Activated CD8-positive, alpha-beta memory T cell treated with anti-CD3 and anti-CD28 coated beads for 1 hour (primary cell): ENCODE measurements at places on chromosomes 4 and X.

GRCh38 chr4:37450309-37450708 is 205.8 kb downstream of the NWD2 start:
- DNase-seq: no peak

GRCh38 chr4:82930848-82931755 is 30.6 kb downstream of the THAP9 start:
- no peak for DNase-seq

- peak; percentile 35 for DNase-seq
Observed at GRCh38 chr4:4386736-4387392, at the start of gene NSG1. Gene NSG1 (plus strand): TSS chr4:4387102. CDS start chr4:4387630, 528 bp downstream.

DNA sequence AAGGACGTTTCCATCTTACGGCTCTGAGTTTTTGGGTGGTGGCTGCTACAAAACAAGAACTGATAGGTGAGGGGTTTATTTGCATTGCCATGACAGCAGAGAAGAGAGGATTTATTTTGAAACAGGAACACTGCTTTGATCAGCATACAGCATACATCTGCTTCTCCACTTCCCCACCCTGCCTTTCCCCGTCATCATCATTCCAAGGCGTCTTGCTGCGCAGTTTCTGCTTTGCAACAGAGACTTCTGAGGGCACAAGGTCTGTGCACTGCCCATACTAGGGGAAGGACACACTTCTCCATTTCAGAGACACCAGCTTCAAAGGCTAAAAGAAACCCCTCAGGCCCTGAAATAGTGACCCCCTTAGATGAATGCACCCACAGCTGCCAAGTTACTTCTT is 19.1 kb downstream of the STARD8 start:
- DNase-seq: no peak

- no peak for DNase-seq
Observed at GRCh38 chrX:42128587-42128986, 205.2 kb upstream of the CASK start.

DNA sequence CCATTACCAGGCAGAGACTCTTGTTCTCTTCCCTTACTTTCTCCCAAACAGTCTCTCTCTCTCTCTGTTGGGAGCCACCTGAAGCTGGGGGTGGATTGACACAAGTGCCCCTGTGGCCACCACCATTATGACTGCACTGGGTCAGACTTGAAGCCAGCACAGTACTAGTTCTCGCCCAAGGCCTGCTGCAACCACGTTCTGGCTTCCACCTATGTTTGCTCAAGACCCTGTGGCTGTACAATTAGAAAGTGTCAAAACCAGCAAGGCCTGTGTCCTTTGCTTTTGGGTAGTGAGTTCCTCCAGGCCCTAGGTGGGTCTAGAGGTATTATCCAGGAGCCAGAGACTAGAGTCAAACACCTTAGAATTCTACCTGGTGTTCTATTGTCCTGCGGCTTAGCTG is 31.0 kb downstream of the MAGED2 start:
- DNase-seq: no peak

DNA sequence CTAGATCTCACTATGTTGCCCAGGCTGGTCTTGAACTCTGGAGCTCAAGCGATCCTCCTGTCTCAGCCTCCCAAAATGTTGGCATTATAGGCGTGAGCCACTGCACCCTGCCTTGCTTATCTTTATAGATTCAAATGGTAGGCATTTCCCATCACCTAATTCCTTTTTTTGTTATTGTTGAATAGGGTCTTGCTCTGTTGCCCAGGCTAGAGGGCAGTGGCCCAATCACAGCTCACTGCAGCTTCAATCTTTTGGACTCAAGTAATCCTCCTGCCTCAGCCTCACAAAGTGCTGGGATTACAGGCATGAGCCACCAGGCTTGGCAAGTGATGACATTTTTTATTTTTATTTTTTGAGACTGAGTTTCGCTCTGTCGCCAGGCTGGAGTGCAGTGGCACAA is 16.7 kb upstream of the WDR45 start:
- DNase-seq: no peak

DNA sequence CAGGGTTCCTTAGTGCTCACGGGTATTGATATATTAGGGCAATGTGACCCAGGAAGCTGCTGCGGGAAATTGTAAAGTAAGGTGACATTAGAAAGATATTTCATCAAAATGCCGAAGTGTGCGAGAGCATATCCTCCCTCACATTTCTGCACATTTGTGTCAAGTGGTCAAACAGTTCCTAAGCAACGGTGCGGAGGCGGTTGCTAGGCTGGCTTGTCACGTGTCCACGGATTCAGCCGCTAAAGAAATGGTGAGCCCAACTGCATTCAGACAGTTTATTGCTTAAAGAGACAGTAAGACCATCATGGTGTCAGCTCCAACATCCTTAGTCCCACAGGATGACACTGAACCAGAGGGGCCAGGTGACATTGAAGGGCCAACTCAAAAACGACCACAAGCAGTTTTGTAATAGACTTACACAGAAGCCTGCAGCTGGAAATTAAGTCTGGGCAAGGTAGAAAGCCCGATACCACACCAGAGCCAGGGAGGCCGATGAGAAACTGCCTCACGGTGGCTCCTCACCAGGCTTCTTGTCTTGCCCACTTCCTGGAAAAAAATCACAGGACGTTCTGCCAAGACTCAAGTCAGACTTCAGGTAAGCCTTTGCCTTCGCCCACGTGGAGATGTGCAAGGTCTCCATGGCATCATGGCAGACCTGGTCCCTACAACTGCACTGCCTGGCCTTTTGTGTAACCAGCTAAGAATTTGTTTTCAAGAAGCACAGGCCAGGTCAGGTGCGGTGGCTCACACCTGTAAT is 50.4 kb downstream of the USP11 start:
- no peak for DNase-seq

GRCh38 chr4:41933997-41934503 is 1.2 kb upstream of the TMEM33 start:
- no peak for DNase-seq

DNA sequence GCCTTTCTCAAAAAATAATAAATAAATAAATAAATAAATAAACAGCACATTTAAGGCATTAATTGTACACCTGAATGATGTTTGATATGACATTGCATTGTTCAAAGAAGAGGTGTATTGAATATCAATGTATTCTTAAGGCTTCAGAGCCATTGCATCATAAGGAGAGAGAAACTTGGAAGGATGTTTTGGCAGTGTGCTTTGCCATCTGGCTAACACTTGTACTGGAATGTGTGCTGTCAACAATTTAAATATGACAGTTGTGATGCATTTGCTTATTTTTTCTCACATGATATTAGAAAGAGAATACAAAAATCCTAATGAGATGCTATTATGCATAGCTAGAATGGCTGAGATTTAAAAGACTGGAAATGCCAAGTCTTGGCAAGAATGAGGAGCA is 67.8 kb downstream of the FAM133A start:
- DNase-seq: no peak

DNA sequence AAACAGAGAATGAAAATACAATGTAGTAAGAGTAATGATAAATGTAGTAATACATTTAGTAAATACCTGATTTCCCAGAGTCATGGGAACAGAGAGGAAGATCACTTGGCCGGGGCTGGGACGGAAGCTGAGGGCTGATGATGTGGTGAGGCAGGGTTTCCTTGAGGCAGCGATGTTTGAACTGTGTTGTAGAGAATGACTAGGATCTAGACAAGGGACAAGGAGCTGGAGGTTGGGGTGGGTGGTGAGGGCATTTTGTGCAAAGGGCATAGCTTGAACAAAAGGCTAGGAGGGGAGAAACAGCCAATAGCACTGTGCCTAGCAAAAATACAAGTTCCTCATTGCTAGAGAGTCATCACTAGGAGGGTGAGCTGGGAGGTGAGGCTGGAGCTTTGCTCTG is 64.3 kb upstream of the RAPGEF2 start:
- no peak for DNase-seq

GRCh38 chrX:118702741-118703140 is 24.7 kb upstream of the IL13RA1 start:
- DNase-seq: no peak

DNA sequence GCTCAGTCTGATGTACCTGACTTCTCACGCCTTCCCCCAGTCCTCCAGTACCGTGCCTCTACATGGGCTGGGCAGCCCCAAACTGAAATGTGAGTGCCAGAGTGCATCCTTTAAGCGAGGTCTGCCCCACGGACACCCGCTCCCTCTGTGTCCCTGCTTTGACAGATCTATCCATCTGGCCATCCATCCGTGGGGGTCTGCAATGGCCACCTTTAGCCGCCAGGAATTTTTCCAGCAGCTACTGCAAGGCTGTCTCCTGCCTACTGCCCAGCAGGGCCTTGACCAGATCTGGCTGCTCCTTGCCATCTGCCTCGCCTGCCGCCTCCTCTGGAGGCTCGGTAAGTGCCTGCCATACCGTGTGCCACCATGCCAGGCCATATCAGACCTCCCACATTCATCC is 827 bp downstream of the PORCN start:
- DNase-seq: no peak

- DNase-seq: no peak
Observed at GRCh38 chr4:64001229-64001898, 407.9 kb downstream of the TECRL start.

DNA sequence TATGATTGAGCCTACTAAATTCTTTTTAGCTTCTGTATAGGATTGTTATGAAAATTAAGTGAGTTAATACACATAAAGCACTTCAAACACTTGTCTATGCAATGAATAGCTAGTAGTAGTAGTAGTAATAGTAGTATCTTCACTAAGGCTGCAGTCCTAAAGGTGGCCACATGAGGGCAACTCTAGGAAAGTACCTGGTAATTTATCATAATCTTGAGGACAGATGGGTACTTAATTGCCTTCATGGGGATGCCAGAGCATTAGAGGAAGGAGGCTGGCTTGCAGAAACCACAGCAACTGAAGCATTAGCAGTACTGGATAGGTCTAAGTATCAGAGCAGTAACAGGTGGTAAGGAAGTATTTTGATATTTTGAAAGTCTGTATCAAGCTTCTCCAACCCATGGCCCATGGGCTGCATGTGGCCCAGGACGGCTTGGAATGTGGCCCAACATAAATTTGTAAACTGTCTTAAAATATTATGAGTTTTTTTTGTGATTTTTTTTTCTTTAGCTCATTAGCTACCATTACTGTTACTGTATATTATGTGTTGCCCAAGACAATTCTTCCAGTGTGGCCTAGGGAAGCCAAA is 17.3 kb downstream of the NIPAL1 start:
- DNase-seq: peak; percentile 27

DNA sequence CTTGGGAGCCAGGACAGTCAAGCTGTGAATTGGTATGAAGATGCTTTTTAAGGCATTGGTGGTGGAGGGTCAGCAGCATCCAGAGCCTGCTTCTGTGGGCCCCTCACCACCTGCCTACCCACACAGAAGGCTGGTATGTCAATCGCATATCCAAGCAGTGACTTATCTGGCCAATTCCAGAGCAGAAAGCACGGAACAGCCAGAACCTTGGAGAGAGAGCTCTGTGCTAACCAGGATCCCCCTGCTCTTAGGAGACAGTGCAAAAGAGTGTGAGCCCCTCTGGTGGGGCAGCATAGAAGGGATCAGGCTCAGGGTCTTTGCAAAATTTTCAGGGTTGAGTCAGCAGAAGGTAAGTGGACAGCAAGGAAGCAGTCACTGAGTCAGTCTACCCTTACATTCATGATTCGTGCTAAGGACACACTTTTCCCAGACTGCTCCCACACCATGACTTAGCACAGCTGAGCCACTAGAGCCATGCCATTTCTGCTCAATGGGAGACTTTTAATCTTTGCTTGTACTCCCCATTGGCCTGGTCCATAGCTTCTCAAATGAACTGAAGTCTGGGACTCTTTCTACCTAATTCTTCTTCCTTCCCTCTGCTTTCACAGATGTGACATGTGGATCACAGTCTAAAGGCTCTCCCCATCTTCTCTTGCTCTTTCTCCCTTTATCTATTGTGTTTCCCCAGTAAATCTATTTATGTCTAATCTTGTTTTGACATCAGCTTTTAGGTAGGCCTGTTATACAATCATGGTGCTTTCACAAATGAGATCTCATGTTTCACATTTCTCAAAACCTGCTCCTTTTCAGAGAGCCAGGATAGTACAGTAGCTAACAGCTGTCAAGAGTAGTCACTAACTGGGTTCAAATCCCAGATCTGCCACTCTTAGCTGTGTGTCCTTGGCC is 20.0 kb downstream of the MORF4L2 start:
- no peak for DNase-seq

DNA sequence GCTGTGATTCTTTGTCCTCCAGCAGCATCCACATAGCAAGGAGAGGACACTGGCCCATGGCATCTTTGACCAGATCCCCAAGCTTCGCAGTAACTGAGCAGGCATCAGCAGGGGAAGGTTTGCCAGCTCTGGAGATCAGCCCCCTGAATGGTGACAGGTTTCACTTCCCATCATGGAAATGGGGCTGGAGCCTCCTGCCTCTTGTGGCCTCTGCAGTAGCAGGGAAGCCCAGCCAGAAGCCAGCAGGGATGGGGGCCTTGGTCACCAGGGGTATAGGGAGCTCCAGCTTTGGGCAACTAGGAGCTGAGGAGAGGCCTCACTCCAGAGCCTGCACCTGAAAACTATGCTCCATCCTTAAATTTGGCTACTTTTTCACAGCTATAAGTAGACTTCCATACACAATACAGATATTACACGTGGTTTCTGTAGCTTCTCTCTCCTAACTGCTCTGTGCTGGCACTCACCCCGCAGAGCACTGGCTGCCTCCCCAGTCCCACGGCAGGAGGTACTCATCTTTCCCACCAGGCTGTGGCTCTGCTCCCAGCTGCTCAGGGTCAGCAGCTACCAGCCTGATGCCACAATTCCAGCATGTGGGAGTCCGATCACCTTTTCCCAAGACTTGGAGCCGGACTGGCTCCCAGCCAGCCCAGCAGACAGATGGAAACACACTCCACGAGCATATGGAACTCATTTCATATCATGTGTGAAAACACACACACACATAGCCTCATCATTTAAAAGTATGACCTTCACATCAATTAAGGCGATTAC is 2.8 kb downstream of the TMEM271 start:
- no peak for DNase-seq

GRCh38 chr4:36402008-36402758 is 120.8 kb downstream of the DTHD1 start:
- no peak for DNase-seq

DNA sequence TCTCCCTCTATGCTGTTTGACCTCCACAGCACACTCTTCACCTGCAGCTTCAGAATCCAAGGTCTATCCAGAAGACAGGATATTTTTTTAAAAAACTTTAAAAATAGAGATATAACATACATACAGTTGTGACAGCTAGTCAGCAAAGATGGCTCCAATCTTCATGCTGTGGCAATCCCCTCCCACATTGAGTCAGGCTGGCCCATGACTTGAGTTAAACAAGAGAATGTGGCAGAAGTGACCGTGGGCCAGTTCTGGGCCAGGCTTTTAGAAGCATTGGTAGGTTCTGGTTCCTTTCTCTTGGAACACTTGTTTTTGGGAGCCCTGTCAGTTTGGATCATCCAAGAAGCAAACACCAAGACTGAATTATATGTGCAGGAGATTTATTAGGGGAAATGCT is 36.1 kb upstream of the REPS2 start:
- no peak for DNase-seq

- DNase-seq: no peak
Observed at GRCh38 chr4:158033416-158034120, 139.3 kb downstream of the GASK1B start.

GRCh38 chr4:78845472-78845871 is 69.3 kb downstream of the BMP2K start:
- no peak for DNase-seq
